Left kidney (tissue), 8 donors: ENCODE measurements at places on chromosomes 2 and 18.

GRCh38 chr2:43905871-43906270 is 67.1 kb downstream of the ABCG8 start:
- no peak for DNase-seq

DNA sequence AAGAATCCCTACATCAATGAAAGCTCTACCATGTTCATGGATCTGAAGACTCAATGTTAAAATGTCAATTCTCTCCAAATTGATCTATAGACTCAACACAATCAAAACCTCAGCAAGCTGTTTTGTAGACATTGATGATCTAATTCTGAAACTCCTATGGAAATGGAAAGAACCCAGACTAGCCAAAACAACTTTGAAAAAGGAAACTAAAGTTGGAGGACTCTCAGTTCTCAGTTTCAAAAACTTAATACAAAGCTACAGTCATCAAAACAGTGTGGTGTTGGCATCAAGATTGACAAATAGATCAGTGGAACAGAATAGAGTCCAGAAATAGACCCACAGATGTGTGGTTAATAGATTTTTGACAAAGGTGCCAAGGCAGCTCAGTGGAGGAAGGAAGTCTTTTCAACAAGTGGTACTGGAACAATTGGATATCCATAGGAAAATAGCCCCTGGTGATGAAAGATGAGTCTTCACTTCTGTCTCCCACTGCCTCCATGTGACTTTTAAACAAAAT is 30.4 kb downstream of the LBH start:
- DNase-seq = no peak

DNA sequence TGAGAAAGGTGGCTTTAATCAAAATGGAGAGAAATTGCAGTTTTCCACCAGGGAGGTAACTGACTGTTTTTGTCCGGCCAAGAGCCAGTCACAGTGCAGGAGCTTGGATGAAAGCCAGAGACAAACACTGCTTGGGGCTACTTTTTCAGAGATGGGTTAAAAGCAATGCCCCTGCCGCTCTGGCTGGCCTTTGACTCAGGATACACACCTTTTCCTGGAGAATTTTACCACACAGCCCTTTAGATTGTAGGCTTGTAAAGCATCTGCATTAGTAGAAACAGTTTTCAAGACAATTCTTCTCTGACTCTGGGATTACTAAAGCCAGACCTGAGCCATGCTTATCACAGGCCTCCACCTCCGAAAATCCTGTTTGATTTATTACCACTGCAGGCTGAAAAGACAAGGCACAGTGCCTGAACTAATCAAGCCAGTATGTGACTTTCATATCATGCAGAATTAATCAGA is 79.7 kb downstream of the CCBE1 start:
- no peak for DNase-seq

DNA sequence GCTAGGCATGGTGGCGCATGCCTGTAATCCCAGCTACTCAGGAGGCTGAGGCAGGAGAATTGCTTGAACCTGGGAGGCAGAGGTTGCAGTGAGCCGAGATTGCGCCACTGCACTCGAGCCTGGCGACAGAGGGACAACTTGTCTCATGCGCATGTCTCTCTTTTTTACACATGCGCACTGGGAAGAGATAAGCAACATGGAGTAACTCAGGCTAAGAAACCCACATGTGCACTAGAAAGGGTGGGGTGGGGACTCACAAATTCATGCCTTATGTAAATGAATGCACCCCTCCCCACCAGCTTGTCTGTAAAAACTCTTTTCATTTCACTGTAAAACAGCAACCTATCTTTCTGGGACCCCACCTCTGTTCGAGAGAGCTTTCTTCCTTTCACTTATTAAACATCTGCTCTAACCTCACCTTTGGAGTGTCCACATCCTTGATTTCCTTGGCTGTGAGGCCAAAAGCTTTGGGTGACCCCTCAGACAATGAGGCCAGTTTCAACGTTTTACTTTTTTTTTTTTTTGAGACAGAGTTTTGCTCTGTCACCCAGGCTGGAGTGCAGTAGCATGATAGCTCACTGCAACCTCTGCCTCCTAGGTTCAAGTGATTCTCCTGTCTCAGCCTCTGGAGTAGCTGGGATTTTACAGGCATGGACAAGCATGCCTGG is 91.6 kb upstream of the RMP24 start:
- no peak for DNase-seq

DNA sequence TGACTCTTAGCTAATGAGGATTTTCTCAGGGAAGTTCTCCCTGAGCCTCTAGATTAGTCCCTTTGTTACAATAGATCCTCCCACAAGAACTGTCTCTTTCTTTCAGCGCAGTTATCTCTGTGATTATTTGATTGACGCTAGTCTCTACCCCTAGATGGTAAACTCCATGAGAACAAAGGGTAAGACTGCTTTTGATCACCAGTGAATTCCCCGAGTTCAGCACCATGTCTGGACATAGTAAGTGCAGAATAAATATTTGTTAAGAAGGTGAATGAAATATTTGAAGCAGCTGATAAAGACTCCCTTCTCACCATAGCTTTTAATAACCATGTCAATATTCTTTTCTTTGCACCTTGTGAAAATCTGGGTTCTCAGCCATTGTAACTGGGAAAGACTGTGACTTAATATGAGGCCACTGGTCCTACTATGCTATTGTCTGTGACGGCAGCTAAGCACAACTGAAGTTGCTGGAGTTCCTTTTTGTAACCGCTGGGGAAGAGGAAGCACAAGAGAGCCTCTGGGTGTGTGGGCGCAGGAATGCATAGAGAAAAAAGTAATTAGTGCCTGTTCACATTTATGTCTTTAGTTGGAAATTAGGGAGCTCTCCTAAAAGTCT is 214.7 kb downstream of the TGIF1 start:
- DNase-seq = no peak

DNA sequence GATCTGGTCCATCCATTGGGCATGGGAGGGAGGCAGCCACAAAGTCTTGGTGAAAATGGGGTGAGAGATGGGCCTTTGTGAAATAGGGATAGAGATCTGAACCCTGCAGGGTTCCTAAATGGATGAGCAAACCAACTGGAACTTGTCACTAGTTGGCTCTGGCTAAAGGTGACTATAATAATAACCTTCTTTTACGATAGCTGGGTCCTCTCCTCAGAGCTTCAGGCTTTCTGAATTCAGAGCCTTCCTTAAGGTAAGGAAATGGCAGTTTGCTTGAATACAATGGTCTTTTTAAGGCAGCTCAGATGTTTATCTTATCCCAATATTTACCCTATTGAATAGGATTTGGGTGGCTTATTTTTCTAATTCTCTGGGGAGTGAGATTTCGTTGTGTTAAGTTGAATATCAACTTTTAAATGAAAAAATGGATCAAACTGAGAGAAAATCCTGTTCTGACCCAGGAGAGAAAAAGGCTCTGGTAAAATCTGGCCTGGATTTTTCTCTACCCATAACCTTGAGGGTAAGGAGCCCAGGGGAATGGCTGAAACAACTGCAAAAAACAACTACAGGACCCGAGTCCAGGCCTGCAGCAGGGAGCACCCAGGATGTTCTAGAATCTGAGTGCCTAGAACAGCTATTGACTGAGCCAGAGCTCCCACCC is 61.1 kb upstream of the CXCR4 start:
- no peak for DNase-seq
